ENCODE measurements at places on chromosomes 6 and 20.

DNA sequence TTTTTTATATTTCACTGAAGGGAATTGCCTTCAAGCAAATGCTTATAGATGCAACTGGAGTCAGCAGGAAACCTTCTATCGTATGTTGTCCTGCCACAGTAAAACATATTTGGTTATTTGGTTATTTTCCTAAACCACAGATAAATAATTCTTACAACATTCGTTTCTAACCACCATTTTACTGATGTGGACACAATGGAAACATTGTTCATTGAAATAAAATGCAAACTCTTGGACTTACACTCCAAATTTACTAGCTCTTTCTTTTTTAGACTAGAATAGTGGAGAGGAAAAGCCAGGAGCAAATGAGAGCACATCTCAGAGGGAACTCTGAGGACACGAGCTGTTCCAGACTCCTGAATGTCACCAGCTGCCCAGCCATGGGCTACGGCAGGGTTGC lies 114.8 kb downstream of the RPS12 start:
- no peak for DNase-seq

DNA sequence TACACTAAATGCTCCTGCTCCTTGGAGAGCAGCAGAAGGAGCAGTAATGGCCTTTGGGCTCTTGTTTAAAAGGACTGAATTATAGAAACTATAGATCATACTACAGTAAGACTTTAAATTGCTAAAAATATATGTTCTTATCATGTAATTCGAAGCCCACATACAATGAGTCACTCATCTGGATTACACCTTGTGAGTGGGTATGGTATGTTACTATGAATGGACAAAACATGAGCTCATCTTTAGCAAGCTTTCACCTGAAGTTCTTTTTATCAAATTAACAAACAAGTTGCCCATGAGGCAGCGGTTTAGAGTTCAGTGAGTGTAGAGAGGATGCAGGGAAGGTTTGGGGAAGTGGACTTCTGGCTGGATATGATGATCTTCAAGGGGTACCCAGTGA lies 114.4 kb upstream of the CCN2 start:
- no peak for DNase-seq

GRCh38 chr20:50519036-50519762 lies 9.0 kb downstream of the PTPN1 start:
- DNase-seq, result no peak

- DNase-seq, result no peak
Measured at GRCh38 chr6:170227996-170228945, 62.6 kb downstream of the DLL1 start.

DNA sequence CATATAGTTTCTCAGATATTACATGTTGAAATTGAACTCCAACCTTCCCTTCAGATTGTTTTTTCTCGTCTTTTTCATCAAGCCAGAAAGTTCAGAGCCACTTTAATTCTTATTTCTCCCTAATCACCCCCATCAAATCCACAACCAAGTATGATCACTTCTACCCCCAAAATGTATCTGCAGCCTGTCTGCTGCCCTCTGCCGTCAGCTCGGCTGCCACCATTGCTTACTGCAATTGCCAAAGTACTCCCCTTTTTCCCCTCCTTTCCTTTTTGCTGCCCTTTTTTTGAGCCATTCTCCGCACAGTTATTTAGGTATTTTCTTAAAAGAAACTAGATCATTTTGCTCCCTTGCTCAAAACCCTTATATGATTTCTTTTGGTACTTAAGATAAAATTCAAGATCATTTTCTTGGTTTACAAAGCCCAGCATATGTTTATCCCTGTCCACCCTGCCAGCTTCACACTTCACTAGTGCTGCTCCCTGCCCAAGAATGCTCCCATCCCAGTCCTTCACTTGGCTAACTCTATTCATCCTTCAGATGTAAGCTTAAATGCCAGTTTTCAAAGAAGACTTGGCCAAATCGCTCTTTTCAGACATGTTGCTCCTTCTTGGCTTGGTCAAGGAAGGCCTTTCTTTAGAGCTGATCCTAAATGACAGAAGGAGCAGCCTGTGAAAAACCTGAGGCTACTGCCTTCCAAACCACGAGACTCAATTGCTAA lies 63.7 kb downstream of the SH3BGRL2 start:
- DNase-seq, result no peak

GRCh38 chr6:98295515-98296175 lies 538.7 kb upstream of the POU3F2 start:
- DNase-seq, result no peak

DNA sequence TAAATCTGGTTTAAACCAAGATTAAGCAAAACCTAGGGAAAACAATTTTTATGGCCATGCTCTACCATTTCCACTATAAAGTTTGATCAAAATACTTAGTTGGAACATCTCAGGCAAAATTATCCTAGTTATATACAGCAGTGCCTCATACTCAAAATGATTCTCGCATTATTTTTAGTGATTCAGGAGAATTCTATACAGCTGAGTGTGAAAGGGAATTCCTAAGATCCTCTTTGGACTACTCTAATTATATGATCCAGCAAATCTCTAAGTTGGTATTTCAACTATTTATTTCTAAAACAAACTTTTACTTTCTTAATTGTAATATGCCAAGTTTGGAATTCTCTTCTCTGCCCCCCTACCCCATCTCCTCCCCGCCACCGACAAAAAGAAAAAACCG lies 8.6 kb downstream of the DTNBP1 start:
- no peak for DNase-seq
